ENCODE measurements at places on chromosomes 2 and 18.
A peak's percentile ranks its signal among the peaks of the same experiment; 100 is the strongest.

DNA sequence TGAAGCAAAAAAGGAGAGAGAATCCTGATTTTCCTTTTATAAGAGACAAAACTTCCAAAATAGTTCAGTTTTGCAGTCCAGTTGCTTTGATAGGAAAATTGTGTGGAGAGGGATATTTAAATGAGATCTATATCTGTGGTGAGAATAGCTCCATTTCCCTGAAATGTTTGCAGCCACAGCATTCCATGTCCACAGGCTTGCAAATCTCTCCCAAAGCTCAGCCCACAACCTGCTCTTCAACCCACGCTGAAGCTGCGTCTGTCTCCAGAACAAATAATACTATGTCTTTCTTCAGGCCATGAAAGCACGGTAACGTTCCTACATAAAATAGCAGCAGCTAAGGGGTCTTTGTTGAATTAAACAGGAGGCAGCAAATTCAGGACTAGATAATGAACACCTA is 31.8 kb downstream of the TMEM17 start:
- no peak for DNase-seq

DNA sequence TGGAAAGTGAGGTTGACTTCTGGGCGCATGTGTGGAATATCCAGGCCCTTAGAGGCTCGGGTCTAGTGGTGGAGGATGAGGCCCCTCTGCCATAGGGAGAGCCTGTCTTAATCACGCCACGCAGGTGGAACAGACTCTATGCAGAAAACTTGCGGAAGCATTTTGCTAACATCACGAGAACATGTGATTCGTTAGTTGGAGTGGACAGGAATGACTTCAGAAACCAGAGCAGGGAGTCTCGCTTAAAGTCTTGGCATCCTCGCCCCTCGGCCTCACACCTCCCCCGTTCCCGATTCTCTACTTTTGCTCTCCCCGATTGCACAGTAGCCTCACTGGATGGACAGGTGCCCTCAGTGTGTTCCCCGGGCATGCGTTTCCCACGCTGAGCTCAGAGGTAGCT is 333.4 kb downstream of the GBX2 start:
- DNase-seq, result no peak

GRCh38 chr18:8341481-8342230 is 267.6 kb upstream of the RAB12 start:
- DNase-seq, result peak; percentile 93

- no peak for DNase-seq
Observed at GRCh38 chr18:44673256-44673880, 7.3 kb upstream of the SETBP1 start.

- no peak for DNase-seq
Observed at GRCh38 chr2:136651456-136652010, 113.8 kb upstream of the THSD7B start.

GRCh38 chr2:100483895-100484294 is 13.6 kb downstream of the NMS start:
- no peak for DNase-seq

DNA sequence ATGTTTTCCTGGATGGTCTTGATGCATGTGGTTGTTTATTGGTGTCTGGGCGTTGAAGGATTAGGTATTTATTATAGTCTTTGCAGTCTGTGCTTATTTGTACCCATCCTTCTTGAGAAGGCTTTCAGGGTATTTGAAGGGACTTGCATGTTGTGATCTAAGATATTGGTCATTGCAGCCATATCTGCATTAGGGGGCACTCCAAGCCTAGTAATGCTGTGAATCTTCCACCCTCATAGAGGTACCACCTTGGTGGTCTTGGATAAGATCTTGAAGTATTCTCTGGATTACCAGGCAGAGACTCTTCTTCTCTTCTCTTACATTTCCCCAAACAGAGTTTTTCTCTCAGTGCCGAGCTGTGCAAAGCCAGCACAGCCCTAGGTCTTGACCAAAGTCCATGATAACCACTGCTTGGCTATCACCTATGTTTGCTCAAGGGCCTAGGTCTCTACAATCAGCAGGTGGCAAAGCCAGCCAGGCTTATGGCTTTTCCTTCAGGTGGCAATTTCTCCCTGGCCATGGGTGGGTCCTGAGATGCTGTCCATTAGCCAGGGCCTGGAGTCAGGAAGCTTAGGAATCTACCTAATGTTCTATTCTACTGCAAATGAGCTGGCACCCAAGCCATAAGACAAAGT is 15.4 kb upstream of the PPP1R1C start:
- no peak for DNase-seq

DNA sequence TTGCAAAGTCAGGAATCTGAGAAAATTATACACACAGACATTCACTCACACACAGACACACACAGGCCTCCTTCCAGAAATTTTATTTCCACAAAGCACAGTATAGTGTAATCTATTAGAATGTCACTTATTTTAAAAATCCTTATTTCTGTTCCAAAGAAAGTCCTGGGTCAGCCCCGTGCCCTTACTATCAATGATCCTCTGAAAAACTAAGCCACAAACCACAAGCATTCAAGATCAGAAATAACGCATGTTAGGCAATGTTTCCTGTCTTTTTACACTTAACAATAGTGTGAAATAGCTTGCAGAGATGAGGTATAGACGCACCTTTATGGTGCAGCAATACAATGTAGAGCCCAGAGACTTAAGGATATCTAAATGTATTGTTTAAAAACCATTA is 25.8 kb downstream of the TBC1D8 start:
- DNase-seq, result no peak

DNA sequence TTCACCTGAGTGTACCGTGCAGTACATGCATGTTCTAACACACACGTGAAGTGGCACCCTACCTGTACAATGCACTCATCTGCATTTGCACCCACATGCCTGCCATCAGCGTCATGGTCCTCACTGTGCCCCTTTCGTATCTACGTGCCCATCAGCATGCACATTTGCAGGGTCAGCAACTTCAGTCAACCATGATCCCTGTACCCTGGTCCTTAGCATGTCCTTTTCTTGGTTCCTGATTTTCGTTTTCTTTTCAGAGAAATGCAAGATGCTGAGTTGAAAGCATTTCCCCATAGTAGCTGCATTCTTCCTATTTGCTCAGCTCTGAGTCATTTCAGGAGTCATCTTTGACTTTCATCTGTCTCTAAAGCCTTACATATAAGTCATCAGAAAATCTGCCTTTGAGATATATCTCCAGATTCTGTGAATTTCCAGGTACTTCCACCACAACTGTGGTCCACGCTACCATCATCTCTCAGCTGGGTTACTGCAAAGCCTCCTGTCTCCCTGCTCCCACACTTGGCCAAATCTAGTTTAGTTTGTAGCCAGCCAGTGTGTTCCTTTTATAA is 14.7 kb upstream of the PUM2 start:
- DNase-seq, result no peak

- DNase-seq, result no peak
Observed at GRCh38 chr2:2321200-2321540, 9.9 kb downstream of the MYT1L start.

- DNase-seq, result peak; percentile 19
Observed at GRCh38 chr2:43934567-43934966, 61.2 kb downstream of the LRPPRC start.

- DNase-seq, result no peak
Observed at GRCh38 chr2:168021800-168022587, 225.4 kb downstream of the STK39 start.

All from Caki2 (cell line).